ENCODE measurements at places on chromosomes 13 and 19.

- DNase-seq: no peak
Measured at GRCh38 chr13:110472904-110473563, 88.5 kb downstream of the RAB20 start.

- no peak for DNase-seq
Measured at GRCh38 chr13:40182591-40182990, 483.9 kb downstream of the FOXO1 start.

- DNase-seq: no peak
Measured at GRCh38 chr13:44876782-44877324, 112.4 kb downstream of the NUFIP1 start.

DNA sequence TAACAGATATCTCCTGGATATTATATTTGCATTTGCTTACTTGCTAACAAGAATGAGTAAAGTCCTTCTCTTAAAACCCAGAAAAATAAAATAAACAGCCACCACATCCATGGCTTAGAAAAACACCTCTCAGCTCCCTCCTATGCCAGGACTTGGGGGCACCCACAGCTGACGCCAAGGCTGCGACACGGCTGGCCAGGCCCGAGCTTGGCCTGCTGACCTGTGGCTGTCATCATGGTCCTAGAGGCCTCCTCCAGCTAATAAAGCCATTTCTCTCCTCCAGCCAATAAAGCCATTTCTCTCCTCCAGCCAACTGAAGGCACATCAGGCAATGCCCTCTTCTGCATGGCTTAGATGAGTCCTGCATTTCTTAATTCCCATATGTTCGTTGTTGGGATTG is 20.9 kb downstream of the C19orf12 start:
- DNase-seq: no peak

- no peak for DNase-seq
Measured at GRCh38 chr13:62014299-62014698, 598.6 kb upstream of the PCDH20 start.

DNA sequence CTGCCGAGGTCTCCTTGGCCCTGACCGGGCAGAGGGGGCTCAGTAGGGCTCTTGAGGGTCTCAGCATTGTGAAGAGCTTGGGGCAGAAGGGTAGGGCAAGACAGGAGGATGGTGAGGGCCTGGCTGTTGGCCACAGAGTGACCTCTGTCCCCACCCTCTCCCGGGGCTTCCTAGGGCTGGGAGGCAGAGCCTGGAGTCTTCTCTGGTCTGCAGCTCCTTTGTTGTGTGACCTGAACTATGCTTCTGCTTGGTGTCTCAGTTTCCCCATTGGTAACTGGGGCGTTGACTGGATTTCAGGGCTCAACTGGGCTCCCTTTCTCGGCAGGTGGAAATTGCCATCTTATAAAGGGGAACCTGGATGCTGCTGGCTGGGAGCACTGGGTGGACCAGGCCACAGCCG is 30.1 kb upstream of the PEPD start:
- DNase-seq: no peak
